ENCODE measurements at places on chromosomes 5 and 9.
A peak's percentile ranks its signal among the peaks of the same experiment; 100 is the strongest.

GRCh38 chr5:139893873-139894272, 98.3 kb downstream of the PSD2 start:
- DNase-seq: no peak

DNA sequence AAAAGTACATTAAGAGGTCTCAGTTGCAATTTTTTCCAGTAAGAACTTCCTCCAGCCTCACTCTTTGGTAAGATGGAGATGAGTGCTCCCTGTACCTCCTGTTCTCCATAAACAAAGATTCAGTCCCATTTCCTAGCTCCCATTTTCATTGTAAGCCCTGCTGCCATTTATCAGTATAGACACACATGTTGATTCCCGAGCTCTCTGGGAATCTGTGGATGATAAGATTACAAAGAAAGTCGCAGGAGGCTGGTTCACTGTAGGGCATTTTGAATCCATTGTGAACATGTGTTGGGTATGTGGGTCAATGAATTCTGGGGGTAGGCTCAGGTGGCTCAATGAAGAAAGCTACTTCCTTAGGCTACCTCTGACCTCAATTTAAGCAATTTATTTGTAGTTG, 36.7 kb downstream of the RGMB start:
- no peak for DNase-seq

- DNase-seq: peak; percentile 32
Measured at GRCh38 chr5:78983601-78984438, 1.3 kb downstream of the ARSB start.

DNA sequence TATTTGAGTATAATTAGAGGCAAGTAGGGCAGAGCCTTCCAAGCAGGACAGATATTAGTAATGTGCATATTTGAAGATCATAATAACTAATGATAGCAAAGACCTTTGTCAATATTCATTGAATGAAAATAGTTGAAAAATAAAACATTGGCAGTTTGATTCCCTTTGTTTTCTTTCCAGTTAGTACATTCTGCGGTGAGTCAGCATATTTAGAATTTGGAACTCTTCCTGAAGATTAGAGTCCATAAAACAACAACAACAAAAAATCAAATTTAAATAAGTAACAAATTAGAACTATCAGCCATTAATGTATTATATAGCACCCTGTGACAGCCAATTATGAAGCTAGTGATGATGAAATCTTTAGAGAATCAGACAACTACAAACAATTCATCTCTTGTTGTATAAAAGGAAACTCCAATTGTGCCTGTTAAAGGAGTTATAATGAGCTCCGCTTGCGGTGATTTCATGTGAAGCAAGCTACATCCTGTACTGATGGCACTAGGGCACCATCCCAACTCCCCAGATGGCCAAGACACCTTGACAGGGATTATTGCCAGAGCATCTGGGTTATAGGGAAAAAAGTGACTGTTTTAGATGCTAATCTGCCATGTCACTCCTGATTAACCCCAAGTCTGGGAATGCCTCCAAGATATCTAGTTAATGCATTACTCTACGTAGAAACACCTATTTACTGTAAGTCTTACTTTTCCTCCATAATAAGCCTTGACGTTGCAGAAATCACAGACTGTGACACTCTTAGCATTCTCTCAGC, 6.8 kb downstream of the IFNA8 start:
- DNase-seq: no peak

GRCh38 chr9:94086486-94087345, 2.5 kb downstream of the PTPDC1 start:
- DNase-seq: peak; percentile 86

DNA sequence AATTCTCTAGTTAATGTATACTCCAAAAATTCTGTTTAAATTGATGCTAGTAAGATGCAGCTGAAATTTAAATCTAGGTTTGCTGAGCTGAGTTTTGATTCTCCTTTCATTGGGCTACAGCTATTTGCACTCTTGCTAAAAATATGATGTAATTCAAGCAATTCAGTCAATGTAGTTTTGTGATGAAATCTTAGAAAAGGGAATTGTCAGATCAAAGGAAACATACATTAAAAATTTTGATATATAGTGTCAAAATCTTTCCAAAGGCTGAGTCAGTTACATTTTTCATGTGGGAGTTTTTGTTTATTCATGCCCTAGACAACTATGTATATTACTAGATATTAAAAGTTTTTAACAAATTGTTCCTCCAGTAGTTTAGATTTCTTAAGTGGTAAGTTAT, 334.9 kb upstream of the DAB2 start:
- peak; percentile 46 for DNase-seq

- peak; percentile 81 for DNase-seq
Measured at GRCh38 chr5:164504141-164504772, 998.8 kb downstream of the MAT2B start.

- no peak for DNase-seq
Measured at GRCh38 chr9:91248707-91249106, 113.0 kb downstream of the AUH start.

- DNase-seq: no peak
Measured at GRCh38 chr5:94113087-94113486, 371.7 kb upstream of the POU5F2 start.

DNA sequence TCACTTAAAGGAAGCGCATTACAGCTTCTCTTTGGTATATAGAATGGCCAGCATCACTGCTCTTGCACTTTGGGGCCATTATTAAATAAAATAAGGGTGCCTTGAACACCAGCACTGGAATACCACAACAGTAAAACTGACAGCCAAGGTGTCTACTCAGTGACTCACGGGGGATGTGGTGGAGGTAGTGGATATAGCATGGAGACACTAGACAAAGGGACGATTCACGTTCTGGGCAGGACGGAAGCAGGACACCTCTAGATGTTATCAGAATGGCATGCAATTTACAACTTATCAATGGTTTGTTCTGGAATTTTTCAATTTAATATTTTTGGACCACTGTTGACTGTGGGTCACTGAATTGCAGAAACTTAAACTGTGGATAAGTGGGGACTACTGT, 32.9 kb upstream of the PDE8B start:
- no peak for DNase-seq

GRCh38 chr5:57299986-57300385, 126.1 kb downstream of the GPBP1 start:
- DNase-seq: no peak

DNA sequence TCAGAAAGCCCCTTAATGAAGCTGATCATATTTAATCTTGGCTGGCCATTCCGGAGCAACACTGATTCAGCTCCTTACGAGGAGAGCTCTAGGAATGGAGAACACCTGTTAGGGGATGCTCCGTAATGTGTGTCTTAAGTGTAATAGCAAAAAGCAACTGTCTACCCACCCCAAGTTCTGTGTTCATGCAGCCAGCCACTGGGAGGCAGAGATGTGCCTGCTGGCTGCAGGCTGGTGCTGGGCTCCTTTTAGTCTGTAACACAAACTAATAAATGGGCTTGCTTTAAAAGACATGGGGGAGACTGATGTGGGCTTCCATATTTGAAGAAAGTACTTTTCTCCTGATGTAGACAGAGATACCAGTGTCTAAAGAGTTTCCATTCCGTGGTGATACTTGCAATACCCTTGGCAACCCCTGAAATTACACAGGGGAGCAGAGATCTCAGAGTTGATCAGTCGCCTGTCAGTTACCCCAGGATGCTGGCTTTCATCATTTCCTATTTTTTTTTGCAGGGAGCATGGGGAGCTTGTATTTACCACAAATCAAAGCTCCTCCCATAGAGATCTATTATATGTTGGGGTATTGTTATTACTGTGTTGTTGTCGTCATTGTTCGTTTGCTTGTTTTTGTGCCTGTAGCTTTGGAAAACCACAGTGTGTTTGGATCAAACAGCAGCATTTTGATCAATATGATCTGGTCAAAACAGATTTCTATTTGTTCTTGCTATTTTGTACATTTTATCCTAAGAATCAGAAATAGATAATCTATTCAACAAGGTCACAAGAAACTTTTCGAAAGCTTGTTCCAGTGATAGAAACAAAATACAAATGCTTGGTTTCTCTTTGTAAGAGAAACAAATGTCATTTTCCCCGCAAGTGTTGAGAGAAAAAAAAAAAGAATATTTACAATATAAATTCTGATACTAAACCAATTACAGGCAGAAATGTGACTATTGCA, 65.8 kb downstream of the MTX3 start:
- peak; percentile 35 for DNase-seq

DNA sequence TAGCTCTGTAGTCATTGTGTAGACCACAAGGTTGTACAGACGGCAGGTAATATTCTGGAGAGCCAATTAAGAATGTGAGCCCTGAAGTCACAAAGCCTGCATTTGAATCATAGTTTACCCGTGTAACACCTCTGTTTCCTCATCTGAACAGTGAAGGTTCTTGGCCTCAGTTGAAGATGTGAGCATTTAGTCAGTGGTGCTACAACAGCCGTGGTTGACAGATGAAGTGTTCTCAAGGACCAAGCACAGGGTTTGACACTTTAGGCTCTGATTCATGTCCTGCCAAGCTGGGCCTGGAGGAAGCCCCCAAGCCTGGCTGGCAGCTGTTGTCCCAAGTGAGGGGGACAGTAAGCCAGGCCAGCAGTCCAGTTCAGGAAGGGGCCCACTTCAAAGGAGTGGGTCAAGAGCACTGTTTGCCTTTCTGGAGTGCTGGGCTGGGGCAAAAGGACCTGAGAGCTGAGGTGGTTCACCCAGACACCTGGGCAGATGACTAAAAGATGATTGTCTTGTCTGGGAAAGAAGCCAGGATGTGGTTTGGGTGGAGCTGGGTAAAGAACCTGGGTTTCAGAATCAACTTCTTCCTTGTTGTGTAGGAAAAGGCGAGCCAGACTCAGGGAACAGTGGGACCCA, 20.7 kb downstream of the FAXDC2 start:
- DNase-seq: no peak

DNA sequence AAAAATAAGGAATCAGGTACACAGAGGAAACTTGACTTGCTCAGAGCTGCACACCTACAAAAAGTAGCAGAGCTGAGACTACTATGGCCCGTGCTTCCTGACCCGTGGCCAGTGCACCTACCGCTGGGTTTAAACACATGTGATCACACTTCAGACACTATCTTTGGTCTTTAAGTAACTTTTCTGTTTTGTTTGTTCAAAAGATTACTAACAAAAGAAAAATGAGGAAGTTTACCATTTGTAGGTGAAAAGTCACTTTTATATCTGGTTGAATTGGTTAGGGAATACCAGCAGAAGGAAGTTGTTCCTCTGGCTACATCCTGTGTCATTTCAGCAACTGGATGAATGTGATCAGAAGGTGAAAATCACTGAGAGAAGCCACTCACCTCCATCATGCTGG, 6.5 kb upstream of the SYK start:
- no peak for DNase-seq

DNA sequence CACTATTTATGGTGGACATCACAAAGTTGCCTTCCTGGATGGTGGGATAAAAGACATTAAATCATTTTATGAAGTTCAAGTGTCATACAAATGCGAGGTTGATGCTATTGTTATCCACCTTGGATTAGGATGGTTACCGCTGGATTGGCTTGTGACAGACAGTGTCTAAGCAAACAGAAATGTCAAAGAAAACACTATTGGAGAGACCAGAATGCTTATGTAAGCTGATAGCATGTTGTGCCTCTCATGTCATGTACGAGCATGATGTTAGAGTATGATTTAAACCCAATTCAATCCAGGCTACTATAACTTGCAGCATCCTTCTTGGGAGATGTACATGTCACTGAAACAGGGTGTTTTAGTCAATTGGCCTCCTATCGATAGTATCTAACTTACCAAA, 178.8 kb upstream of the C9orf72 start:
- no peak for DNase-seq

DNA sequence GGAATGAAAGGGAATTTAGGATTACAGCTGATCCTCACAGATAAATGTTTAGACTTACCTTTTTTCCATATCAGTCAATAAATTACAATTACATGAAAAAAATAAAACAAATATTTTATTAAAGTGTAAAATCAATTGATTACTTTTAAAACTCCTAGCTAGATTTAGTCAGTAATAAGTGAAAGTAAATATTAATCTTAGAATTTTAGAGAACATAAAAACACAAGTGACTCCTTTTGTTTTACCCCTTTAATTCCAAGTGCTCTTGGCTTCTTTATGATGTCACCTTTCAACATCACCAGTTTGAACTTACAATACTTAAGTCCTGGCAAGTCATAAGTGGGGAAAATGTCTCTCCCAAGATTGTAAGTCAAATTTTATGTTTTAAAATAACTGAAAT, at the start of gene CYLC2:
CYLC2 (plus strand) TSS at position 301 of the 400 bp plus-strand sequence; CDS start at position 349, 48 bp downstream.
- DNase-seq: no peak

DNA sequence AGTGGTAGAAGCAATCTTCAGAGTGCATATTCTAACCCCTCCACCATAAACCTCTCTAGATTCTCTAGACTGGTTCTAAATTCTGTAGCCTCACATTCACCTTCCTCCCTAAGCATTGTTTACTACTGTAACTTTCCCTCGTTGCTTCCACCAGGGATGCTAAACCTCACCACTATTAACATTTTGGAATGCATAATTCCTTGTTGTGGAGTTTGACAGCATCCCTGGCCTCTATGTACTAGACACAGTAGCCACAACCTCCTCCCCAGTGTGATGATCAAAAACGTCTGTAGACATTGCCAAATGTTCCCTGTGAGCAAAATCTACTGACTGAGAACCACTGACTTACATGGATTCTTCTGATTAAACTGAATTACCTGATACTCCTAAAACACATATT, 18.6 kb downstream of the PAPPA start:
- no peak for DNase-seq

DNA sequence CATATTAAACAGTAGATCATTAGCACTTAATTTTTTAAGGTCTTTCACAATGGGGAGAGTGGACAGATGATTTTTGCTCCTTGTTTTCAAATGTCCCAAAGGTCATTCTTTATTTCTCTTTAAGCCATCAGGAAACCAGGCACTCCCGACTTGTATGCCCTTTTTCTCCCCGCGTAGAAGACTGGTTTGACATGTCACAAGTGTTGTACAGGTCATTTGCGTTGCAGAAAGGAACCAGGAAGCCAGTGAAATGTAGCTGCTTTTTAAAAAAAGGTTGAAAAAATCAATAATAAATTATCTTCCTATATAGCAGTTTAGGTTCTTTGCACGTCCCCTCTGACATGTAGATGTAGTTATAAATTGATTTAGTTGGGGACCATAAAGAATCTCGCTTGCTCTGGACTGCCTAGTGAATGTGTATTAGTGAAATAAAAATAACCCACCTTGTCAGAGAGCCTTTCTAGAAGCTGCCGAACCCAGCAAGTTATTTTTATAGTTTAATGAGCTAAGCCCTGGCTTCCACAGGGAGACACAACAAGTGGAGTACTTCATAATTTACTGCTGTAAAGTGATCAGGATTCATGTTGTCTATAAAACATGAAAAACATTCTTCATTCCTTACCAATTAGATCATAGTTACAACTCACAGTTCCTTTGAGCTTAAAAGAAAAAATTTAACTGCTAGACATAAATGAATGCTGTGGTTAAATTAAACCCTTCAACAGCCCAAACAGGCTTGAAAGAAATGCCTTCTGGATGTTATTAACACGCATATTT, 404.6 kb downstream of the CSNK1G3 start:
- peak; percentile 72 for DNase-seq

GRCh38 chr5:98936948-98937715, 8.3 kb upstream of the CHD1 start:
- DNase-seq: peak; percentile 23

- no peak for DNase-seq
Measured at GRCh38 chr5:151733358-151734063, 24.9 kb downstream of the ATOX1 start.
